ENCODE measurements at places on chromosomes 4 and X.

DNA sequence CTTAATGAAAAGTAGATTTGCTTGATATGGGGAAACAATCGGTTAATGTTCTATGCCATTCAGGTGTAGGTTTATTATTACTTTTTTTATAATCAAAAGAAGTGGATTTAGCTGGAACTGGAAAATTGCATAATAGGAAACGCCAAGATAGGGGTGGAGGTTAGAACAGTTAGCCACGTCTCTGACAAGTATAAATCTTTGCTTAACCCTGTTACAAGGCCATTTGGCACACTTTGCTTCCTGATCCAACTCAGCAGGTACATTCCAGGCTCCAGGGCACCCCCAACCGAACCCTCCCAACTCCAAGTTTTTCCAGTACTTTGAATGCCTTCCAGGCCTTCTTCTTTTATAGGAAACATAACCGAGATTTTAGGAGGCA, 50.6 kb upstream of the ACSL4 start:
- no peak for DNase-seq

GRCh38 chrX:154742613-154743012, 8.3 kb downstream of the GAB3 start:
- DNase-seq = no peak

- no peak for DNase-seq
Observed at GRCh38 chr4:112552668-112553067, 36.7 kb upstream of the NEUROG2 start.

DNA sequence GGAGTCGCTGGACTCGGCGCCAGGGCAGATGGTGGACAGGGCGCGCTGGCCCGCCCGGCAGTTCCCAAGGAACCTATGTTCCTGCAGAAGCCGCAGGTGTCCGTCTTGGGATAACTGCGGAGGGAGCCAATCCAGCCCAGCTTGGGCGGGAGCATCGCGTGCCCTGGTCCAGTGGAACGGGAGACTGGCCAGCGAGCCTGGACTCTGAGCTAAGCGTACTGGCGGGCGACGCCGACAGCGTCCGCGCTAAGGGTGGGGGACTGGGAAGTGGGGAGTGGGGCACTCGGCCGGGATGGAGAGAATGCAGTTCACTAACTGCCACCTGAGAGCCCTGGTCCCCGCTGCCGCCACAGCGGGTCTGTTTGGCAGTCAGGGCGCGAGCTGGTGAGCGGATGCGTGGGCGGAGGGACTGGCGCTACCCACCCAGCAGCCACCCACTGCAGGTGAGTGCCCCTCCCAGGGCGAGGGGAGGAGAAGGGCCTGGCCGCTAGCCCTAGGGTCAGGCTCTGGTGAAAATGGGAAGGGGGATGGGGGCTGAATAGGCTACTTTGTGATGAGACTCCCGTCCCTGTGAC, 1.3 kb upstream of the MAMLD1 start:
- peak; percentile 41 for DNase-seq

DNA sequence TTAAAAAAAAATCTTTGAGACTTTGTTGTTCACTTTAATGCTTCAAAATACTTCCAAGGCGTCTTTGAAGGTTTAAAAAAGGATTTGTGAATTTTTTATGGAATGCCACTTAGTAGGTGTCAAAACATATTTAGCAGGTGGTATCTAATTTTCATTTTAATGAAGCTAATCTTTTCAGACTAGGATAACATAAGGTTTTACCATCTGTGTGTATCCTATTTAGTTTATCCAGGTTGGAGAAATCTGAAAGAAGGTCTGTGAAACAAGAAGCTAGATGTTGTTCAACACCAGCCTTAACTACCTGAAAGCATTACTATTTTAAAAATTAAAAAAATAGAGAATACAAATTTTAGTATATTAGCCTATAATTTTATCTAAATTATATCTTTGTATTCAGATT, 193.4 kb downstream of the GRID2 start:
- DNase-seq = no peak

DNA sequence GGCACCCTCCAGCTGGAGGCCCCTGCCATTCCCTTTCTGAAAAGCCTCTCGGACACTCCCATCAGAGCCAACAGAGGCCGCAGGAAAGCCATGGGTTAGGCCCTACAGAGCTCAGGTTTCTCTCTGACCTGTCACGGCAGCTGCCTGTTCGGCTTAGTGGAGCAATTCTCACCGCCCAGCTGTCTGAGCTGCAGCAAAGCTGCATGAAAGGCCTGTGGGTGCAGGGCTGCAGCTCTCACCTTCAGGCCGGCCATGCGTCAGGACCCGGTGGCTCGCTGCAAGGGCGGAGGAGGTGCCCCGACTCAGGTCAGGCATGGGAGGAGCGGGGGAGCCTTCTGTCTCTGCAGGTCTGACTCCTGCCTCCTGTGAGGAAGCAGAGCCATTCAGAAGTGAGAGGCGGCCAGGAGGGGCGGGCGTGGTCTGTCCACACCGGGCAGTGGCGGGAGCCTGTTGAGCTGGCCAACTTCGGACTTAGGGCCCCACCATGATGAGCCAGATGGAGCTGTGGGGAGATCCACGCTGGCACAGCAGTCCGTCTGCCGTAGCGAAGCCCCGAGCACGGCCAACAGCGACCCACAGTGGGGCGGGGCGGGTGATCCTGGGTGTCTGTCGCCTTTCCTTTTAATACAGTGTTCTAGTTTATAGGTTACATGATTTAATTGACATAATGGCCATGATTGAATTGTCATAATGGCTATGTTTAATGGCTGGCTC, 23.4 kb downstream of the PDE6B start:
- no peak for DNase-seq

- DNase-seq = peak; percentile 25
Observed at GRCh38 chr4:103046416-103047290, 27.1 kb upstream of the SLC9B1 start.

DNA sequence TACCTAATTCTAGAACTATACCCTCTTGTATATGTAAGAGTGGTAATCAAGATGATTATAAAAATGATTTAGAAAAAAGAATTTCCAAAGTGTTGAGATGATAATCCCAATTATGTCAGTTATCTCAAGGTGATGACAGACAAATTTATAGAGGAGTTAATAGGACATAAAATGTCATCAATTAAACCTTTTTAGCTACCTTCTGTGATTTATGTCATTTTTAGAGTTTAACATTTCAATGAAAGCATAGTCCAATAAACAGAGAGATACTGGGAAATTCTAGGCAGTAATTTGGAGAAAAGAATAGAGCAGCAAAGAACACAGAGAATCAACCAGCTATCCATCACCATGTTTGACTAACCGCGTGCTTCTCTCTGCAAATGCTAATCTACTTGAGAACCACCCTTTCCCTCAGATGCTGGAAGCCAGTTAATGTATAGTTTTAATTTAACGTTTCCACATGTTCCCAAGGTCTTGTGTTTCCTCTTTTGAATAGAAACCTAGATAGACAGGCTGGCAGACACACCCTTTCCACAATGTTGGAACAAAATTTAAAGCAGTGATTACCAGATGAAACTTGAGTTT, 433.1 kb upstream of the FAM241A start:
- no peak for DNase-seq

- no peak for DNase-seq
Observed at GRCh38 chrX:106608016-106608415, 3.8 kb upstream of the RADX start.

DNA sequence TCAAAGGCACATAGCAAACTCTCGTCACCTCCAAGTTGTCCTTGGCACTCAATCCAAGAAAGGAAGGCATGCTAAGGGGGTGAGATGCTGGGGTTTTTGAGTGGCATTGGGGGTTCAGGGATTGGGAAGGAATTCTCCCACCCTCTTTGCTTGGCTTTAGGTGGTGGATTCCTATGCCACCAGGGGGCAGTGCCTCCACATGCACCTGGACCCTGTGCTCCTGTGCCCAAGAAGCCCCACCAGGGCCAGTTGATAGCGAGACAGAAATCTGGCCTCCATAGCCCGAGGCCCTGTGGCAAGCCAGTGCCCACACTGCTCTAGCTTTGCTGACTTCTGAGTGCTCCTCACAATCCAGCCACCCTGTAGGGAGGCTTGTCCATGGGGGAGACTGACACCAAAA, 2.0 kb upstream of the FATE1 start:
- no peak for DNase-seq

GRCh38 chr4:26365537-26366150, 44.8 kb downstream of the RBPJ start:
- no peak for DNase-seq

- DNase-seq = no peak
Observed at GRCh38 chr4:150240011-150240410, 161.8 kb downstream of the DCLK2 start.

DNA sequence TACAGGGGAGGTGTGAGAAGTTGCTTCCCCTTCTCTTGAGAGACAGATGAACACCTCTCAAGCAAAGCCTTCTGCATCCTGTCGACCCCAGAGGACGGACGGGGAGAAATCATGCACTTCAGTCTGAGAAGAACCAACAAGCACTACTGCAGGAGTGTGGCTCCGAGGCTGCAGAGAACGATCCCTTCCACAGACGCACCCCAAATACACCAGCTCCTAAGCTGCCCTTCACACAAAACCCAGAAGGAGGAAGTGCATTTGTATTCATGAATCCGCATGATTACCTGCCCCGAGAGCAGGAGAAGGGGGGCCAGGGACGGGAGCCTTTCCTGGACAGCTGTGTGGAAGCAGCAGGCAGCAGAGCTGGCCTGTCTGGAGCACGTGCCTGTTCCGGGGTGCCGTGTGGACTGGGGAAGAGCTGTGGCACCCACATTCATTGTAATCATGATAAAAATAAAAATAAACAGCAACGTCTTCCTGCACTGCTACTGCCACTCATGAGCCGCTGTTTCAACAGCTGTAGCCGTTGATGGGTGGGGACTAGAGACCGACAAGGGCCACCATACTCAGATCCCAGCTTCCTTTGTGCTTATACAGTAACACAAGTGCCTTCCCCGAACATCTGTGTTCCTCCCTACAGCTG, 42.9 kb downstream of the ACSL1 start:
- DNase-seq = no peak

GRCh38 chrX:31237189-31237588, 165.3 kb upstream of the FTHL17 start:
- DNase-seq = no peak

DNA sequence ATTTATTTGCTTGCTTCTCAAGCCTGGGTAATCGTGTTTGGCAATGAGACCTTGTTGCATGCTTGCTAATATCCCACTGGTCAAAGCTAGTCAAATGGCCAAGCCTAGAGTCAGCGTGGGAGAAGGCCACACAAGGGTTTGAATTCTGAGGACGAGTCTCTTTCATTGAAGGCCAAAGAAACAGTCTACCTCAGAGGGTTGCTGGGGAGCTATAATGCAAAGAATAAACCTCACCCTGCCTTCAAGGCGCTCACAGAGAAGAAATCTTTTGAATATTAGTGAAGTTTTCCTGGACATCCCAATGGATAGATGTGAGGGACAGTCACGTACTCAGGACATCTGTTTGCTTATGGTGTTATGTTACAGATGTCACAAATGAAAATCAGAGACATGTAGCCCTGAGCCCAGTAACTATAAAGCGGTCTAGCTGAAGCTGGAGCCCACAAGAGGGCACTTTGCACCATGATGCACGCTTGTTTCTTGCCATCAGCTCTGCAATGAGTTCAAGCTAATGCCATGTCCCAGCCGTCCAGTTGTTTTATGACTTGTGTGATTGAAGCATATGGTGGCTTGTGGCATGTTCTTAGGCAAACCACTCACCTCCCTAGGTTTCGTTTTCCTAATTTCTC, 1.1 kb upstream of the TLR3 start:
- DNase-seq = peak; percentile 16

- DNase-seq = no peak
Observed at GRCh38 chr4:170009291-170009690, 16.9 kb downstream of the MFAP3L start.

GRCh38 chr4:175559126-175559525, 252.9 kb downstream of the GPM6A start:
- DNase-seq = no peak

DNA sequence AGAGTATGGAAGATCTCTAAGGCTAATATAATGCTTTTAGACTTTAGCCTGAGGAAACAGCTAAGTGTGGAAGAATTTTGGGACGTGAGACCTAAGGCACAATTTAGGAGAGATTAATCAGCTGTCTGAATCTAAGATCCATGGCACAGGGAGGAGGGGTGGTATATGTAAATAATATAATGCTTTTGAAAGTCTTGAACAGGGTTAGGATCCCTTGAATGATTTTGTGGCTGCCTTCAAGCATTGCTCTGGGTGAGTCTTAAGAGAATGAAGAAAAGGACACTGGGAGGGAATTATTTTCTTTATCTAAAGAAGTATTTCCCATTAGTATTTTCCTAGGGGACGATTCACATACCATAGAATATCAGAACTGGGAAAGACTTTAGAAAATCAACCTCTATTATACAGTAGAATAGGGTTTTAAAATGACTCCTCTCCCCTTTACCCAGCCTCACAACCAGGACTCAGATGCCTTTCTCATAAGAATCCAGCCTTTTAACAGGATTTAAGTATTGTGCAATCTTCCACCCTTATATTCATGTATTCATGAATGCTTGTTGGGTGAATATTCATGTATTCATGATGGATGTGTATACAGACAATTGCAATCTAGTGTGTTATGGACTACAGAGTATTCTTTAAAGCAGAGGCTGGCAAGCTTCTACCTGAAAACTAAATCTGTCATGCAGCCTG, 664.2 kb upstream of the CPEB2 start:
- DNase-seq = no peak

GRCh38 chr4:159455675-159456237, 352.9 kb downstream of the RAPGEF2 start:
- no peak for DNase-seq

GRCh38 chrX:47515941-47516665, 33.1 kb upstream of the ZNF41 start:
- DNase-seq = no peak

DNA sequence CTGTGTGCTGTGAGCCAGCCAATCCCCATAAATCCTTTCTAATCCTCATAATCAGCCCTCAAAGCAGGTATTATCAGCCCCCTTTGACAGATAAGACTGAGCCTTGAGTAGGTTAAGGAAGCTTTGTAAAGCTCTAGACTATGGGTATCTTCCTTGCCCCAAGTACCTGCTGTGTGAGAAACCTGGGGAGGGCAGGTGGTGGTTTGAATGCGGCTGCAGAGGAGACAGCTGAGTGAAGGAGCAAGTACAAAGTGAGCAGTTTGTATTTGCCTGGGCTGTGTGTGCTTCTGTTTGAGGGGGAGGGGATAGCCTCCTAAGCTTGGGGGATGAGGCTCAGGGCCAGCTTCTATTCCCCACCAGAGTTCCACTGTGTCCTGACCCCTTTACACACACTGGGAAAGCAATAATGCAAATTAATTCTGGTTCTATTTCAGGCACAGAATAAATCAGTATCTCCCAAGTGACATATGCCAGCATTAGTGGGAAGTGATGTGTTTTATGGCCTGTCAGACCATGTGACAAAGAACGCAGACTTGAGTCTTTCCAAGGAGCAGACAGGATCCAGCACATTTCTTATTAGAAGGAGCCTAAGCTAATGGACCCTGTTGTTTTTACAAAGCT, 63.5 kb downstream of the EVC start:
- DNase-seq = no peak

DNA sequence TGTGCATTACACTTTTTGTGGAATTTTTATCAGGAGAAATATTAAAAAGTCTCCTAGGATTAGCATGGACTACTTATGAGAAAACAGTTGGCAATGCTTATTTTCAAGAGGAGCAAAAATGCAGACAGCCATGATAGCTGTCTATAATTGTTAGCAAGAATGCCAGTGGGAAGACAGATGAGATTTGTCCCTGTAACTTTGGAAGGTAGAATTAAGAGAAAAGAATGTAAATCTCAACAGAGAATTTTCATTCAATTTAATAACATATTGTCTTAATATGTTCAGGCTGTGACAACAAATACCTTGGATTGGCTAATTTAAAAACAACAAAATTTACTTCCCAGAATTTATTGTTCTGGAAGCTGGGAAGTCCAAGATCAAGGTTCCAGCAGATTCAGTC, 349.2 kb downstream of the IQCM start:
- DNase-seq = no peak

Data from activated CD8-positive, alpha-beta memory T cell treated with anti-CD3 and anti-CD28 coated beads, Interleukin-2, amount 50 U/mL, for 4 hours (primary cell).